ENCODE measurements at places on chromosomes 16 and 17.

- DNase-seq = no peak
These were observed 806.2 kb upstream of the EEF2KMT start for GRCh38 chr16:5903832-5904231.

GRCh38 chr16:69453936-69454335, 29.5 kb downstream of the CYB5B start:
- DNase-seq = no peak

GRCh38 chr16:13441675-13442074, 478.3 kb upstream of the ERCC4 start:
- no peak for DNase-seq

DNA sequence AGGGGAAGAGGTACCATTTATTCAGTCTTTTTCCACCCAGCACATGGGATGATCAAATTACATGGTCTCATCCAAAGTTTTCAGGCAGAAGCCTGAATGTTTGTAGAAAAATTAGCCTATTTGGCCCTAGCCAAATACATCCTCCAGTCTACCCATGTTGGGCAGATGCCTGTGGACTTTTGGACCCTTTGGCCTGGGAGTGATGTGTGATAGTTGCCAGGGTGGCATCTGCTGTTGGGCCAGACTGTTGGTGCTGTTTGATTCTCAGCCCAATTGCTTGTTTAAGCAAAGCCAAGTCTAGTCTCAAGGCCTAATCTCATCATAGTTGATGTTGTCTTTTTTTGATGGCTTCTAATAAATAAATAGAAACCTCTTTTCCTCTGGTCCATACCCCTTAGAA, 419.0 kb downstream of the CDH13 start:
- DNase-seq = no peak

DNA sequence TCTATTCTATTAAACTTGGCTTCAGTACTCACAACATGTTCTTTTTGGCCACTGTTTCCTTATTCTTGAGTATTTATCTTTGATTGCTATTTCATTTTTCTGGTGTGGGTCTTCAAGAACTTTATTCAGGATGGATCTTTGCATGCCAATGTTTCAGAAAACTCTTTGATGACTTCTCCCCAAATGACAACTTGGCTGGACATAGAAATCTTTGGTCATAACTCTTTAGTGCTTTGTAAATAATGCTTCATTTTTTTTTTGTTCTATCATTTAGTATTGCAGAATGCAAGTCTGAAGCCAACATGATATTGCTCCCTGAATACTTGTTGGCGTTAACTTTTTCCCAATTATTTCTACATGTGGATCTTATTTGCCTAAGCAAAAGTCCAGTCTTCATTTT, 103.6 kb upstream of the HS3ST2 start:
- DNase-seq = no peak

GRCh38 chr16:97822-98221, 19.8 kb downstream of the MPG start:
- DNase-seq = no peak

DNA sequence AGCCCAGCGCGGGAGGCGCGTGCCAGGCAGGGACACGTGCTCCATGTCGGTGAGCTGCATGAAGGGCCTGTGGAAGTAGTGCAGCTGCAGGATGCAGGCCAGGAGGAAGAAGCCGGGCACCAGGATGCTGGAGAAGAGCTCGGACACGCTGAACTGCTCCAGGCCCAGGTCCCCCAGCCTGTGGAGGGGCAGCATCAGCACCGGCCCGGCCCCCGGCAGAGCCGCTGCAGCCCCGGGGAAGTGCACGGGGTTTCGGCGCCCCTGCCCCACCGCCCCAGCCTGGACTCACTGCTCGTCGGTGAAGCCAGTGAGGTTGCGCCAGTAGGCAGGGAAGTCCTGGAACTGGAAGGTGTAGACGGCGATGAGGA, 28.0 kb downstream of the CTU2 start:
- no peak for DNase-seq

GRCh38 chr16:66622863-66623262, 18.4 kb downstream of the CMTM3 start:
- DNase-seq = no peak

- no peak for DNase-seq
These were observed 26.5 kb upstream of the NF1 start for GRCh38 chr17:31068291-31068690.

GRCh38 chr17:44258811-44259351, 9.1 kb downstream of the SLC4A1 start:
- no peak for DNase-seq

DNA sequence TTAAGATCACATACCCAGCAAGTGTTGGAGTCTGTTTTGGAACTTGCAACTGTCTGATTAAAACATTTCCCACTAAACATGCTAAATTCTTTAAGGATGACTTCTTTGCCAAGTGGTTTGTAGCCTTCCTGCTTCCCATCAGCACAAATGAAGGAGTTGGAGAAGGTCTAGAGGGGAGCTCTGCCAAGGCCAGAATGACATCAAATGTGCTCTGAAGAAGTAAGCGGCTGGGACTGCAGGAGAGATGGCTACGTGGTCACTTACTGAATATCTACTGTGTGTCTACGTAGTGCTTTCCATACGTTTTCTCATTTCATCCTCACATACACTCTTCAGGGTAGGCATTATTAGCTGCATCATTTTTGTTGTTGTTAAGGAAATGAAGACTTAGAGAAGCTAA, 135.7 kb upstream of the NLRP1 start:
- no peak for DNase-seq

DNA sequence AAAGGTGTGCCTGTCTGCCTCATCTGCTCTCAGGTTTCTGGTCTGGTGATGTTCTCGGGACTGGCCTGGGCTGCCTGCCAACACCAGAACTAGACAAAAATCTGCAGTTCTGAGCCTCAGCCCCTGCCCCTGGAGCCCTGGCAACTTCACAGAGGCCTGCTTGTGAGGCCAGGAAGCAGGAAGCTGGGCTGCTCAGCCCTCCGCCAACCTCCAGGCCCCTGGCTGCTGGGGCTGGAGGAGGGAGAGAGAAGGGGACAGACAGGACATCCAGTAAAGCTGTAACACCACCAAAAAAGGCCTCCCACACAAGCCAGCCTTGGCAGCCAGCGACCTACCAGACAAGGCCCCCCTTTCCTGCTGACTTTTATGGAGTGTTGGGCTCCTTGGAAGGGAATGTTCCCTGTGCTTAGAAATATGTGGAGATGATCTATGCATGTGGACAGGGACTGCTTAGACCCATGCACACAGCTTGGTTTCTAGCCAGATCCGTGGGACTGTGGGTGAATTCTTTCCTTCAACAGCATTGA, 157.6 kb downstream of the XYLT1 start:
- DNase-seq = no peak

GRCh38 chr16:62709794-62710193, 673.6 kb upstream of the CDH8 start:
- DNase-seq = no peak

- DNase-seq = no peak
These were observed 10.7 kb upstream of the EPOP start for GRCh38 chr17:38685491-38685890.

DNA sequence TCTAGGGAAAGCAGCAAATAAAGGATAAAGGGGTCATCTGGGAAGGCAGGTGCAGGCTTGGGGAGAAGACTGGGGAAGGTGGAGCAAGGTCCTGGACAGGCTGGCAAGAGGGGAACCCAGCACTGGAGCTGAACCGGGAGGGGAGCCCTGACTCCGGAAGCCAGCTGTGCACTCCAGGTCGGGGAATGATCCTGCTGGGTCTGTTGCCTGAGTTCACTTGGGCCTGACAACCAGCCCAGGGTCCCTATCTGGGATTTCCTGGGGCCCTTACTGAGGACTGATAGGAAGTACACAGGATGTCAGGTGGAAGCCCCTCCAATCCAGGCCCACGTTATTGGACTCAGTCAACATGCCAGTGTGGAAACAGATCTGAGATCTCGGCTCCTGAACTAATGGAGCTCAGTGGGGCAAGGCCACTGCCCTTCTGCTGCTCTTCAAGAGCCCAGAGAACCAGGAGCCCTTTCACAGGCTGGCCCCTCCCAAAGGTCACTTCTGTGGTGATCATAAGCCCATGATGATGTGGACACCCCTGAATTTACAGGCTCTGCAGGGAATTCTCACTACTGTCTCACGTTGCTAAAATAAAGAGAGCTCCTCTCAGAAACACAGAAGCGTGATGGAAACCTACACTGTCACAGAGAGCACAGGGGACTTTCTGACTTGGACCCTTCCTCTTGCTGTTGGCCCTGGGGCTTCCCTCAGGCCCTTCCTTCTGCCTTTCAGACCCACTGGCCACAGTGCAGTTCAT, 19.9 kb upstream of the PITPNM3 start:
- no peak for DNase-seq

DNA sequence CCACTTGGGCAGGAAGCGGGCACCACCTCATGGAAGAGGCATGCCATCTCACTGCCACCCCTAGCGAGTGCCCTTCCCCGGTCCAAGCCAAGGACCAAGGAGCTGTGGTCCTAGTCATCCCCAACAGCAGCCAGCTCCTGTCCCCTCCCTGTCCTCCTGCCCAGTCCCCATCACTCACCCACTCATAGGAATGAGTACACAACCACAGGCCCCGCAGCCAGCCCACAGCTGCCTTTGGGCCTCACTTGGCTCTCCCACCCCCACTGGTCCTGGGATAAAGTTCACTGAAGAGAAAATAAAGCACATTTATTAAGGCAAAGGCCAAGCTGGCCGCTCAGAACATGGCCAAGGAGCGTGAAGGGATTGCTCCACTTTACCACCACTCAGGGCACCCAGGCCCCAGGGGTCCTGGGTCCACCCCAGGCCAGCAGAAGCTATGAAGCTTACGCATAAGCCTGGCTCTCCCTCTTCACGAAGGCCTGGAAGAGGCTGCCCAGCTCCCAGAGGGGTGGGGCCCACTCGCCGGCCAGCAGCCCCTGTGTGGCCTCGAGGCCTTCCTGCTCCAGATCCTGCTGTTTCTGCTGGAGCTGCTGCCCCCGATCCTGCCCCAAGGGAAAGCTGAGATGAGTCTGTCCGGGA, 3.6 kb downstream of the SCRN2 start:
- DNase-seq = peak; percentile 69

GRCh38 chr17:68033636-68034451, 1.7 kb upstream of the KPNA2 start:
- DNase-seq = peak; percentile 51

GRCh38 chr17:78886954-78887353, 16.0 kb downstream of the CEP295NL start:
- no peak for DNase-seq

DNA sequence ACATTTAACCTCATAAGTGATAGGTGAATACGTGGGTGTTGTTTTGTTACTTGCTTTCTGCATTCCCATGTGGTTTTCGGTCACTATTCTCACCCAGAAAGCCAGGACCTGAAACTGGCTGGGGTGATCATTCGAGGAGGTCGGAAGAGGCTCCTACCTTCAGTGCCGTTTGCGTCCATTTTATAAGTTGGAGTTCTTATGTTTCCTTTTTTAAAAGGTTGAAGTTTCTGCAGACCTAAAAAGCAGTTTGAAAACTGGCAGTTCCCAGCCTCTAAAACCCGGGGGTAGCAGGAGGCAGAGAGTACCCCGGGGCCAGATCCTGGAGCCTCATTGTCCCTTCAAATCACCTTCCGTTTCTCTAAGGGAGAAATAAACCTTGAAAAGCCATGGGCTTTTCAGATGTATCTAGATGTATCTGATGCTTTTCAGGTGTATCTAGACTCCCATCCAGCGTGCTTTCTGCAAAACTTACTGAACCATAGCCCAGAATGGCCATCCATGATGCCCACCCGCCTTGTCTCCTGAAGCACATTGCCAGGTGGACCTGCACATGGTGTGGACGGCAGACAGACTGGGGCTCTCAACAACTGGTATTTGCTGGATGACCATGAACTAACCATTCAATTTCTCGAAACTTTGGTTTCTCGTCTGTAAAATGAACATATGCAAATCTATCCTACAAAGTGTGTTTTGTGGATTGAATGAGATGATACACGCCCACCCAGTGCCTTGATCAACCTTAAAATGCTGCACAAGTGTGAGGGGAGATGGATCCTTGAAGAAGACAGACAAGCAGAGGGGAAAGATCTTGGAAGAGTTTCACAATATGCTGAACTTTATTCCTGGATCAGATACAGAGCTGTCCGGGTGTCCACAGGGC, 1.3 kb downstream of the NLRC5 start:
- no peak for DNase-seq

DNA sequence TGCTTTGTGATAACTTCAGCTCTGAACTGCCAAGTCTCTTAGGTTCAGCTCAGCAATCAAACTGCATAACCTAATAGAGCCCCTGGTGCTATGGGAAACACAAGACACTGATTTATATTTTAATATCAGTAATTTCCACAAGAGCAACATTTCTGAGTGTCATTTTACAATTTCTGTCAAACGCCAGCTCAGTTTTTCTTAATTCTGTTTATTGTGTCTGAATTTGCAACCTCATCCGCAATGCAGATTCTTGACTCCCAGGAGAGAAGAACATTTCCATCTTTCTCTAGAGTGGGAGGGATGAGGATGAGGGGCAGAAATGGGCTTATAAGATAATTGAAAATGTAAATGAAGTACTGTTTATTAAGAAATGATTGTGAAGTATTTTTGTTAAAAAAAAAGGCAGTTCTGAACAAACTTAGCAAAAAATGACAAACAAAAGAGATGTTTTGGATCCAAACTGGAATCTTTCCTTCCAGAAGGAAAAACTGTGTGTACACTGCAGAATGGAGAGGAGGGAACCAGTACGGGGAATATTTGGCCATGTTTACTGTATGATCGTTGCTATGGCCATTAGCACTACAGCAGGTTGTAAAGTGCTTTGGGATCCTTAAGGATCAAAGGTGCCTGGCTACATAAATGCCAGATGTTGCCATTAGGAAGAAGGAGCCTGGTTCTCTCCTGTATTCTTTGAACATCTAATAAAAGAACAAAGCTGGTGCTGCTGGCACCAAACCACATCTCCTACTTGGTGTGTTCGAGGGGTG, 7.4 kb upstream of the PMFBP1 start:
- no peak for DNase-seq

- DNase-seq = no peak
These were observed 9.3 kb downstream of the CA7 start for GRCh38 chr16:66853261-66854139.

- DNase-seq = no peak
These were observed 10.7 kb upstream of the PIPOX start for GRCh38 chr17:29032013-29032856.

GRCh38 chr16:50121278-50121677, 31.8 kb upstream of the TENT4B start:
- no peak for DNase-seq

- DNase-seq = peak; percentile 29
These were observed 26.9 kb downstream of the HSD17B2 start for GRCh38 chr16:82061861-82062525.

- DNase-seq = no peak
These were observed 90.6 kb downstream of the USP22 start for GRCh38 chr17:20952183-20952582.

GRCh38 chr16:55508941-55509931, at the start of gene LPCAT2:
Gene LPCAT2 (plus strand): TSS chr16:55509072. CDS start chr16:55509182, 110 bp downstream.
- DNase-seq = peak; percentile 80

Measured in fibroblast of gingiva (primary cell).